ENCODE measurements at places on chromosomes 11 and 22.

DNA sequence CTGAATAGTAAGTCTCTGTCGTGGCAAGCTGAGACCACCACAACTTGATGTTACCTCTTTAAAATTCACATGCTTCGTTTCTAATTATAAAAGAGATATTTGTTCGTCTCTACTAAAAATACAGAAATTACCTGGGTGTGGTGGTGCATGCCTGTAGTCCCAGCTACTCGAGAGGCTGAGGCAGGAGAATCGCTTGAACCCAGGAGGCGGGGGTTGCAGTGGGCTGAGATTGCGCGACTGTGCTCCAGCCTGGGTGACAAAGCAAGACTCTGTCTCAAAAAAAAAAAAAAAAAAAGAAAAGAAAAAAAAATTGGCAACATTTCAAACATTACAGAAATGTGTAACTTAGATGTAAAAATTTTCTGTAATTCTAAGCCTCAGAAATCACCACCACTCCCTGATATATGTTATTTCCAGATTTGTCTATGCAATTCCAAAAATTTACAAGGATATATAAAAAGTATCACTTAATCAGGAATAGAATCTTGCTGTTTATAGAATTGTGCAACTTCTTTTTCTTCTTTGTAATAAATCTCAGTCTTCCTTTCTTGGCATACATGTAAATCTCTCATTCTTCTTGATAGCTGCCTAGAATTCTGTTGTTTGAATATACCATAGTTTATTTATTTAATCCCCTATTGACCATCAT, 37.3 kb downstream of the C11orf96 start:
- DNase-seq: no peak

GRCh38 chr11:61146416-61146815, 14.8 kb downstream of the VPS37C start:
- DNase-seq: no peak

DNA sequence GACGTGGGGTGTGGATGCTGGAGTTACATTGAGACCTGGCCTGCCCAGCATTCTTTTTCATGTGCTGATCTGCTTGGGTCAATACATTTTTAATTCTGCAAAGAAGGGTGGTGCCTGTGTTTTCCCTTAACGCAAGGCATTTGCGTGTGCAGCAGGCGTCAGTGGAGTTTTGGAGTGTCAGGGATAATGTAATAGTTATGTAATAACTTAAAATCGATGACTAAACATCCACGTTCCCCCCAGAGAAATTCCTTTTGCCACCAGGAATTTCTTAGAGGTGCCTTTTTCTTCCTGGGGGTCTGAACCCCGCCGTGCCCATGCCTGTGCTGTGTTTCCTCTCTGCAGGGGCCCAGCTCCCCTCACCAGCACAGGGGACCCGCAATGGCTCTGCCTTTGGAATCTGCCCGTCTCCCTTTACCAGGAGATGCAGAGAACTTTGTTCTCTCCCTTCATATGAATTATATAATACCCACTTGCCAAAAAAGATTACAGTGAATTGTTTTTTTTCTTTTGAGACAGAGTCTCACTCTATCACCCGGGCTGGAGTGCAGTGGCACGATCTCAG, 62.6 kb downstream of the TBC1D22A start:
- DNase-seq: no peak

DNA sequence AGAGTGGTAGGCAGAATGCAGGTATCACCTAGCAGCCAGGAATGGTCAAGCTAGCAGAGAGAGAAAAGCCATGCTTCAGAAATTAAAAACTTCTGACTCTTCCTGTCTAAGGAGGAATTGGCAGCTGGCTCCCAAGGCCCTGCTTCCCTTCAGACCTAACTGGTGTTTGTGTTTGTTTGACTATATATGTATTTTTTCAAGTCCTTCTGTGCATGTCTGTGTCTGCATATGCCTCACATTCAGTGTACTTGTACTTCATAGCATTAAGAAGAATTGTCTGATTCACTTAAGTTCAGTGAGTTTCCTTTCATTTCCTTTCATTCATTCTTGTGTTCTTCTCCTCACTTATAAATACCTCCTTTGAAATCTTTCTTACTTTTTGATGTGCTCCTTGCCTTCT, 109.0 kb upstream of the RRM1 start:
- DNase-seq: no peak

- DNase-seq: no peak
Measured at GRCh38 chr11:59284773-59285129, 72.0 kb upstream of the MPEG1 start.

- no peak for DNase-seq
Measured at GRCh38 chr22:42758931-42759629, 38.4 kb upstream of the A4GALT start.

- DNase-seq: peak; percentile 91
Measured at GRCh38 chr11:36564376-36565030, 3.3 kb upstream of the RAG1 start.

DNA sequence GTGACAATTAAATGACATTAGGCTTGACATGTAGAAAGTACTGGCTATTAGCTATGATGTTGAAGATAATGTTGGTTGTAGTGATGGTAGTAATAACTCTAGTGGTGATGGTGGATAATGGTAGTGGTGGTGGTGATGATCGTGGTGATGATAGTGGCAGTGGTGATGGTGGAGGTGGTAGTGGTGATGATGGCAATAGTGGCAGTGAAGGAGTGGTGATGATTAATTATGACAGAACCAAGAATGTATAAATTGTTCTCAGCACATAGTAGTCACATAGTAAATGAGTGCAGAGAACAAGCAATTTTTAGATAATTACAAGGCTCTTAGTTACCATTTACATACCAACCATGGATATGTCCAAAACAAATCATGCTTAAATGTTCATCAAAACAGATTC, 5.3 kb upstream of the CD44 start:
- no peak for DNase-seq

DNA sequence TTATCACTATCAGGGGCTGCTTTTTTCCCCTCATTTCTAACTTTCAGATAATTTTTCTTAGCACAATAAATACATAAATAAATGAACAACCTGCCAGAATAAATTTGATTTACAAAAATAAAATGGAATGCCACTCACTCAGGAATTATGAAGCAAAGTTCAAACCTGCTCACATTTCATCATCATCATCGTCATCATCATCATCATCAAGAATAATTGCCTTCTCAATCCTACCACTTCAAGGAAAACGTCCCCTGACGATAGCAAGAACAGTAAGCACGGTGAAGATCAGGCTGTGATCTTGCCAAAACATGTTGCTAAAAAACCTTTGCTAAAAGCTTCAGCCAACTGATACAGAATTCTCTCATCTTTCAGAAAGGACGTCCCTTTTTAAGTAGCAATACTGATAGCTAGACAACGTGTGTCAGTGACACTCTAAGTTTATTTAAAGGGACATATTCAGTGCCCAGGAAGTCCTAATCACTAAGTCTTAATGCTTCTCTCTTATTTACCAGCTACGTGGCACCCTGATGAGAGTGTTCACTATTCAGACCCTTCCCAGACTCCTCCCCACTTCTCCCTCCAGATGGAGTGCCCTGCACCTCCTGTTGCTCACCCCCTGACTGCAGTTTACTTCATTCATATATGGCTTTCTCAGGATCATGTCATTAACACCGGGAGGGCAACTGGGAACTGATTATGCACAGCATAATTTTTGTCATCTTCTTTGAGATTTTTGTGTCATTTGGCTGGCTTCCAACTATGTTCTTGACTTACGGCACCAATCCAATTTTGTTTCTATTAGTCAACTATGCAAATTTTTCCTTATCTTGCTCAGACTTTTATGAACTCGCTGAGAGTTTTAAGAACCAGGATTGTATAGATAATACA, 200.1 kb upstream of the GUCY1A2 start:
- DNase-seq: no peak

GRCh38 chr22:28009272-28009827, 90.3 kb upstream of the PITPNB start:
- peak; percentile 64 for DNase-seq

- DNase-seq: no peak
Measured at GRCh38 chr11:33452836-33453624, 195.8 kb downstream of the HIPK3 start.

Data from SK-N-DZ (cell line).